Large intestine (tissue), 12 donors: ENCODE measurements at places on chromosomes 1 and 21. TPM values are rescaled to one million over a fixed set of nuclear protein-coding genes. Genes with fewer than 3 reads are reported as not detected.

DNA sequence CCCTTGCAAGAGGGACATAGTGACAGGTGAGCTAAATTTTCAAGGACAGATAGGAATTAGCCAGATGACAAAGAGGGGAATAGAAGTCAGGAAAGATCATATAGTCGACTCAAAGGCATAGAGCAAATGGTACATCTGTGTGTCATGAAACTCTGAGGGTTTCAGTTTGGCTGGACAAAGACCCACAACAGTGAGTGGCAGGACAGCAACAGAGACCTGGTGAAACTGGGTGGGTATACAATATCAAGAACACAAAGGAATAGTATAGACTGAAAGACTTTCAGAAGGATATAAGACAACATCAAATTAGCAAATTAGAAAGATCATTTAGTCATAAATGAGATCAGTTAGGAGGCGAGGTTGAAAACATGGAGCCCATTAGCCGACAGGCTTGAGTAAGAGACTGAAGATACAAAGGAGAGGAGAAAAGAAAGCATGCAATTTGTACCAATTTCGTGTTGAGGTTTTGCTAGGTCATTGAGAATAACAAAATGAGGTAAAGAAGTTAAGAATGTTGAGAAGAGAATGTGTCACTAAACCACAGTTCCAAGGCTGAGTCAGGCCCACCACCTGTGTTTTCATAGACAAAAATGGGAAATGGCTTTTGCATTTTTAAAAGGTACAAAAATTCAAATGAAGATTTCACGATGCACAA lies 213.8 kb downstream of the HHIPL2 start:
- DNase-seq, result no peak
- H3K36me3 ChIP-seq, result no peaks in the 10 kb centered on the region
- no peaks in the 10 kb centered on the region for H3K27me3 ChIP-seq
- H3K27ac ChIP-seq, result no peak overlapping the region

- no peak for DNase-seq
- H3K27ac ChIP-seq, result no peak overlapping the region
- peaks cover 26% of the 10 kb centered on the region for H3K27me3 ChIP-seq
- H3K4me3 ChIP-seq, result no peak overlapping the region
These were observed 50.7 kb downstream of the SYT2 start for GRCh38 chr1:202659541-202659940.

The SAMD13 gene
- 4.0 TPM for polyA plus RNA-seq

GRCh38 chr21:46550116-46550941 lies 54.6 kb downstream of the S100B start:
- H3K4me1 ChIP-seq, result no peaks in the 10 kb centered on the region
- no peak overlapping the region for H3K27ac ChIP-seq
- H3K36me3 ChIP-seq, result peaks cover 77% of the 10 kb centered on the region
- no peak overlapping the region for H3K4me3 ChIP-seq

DNA sequence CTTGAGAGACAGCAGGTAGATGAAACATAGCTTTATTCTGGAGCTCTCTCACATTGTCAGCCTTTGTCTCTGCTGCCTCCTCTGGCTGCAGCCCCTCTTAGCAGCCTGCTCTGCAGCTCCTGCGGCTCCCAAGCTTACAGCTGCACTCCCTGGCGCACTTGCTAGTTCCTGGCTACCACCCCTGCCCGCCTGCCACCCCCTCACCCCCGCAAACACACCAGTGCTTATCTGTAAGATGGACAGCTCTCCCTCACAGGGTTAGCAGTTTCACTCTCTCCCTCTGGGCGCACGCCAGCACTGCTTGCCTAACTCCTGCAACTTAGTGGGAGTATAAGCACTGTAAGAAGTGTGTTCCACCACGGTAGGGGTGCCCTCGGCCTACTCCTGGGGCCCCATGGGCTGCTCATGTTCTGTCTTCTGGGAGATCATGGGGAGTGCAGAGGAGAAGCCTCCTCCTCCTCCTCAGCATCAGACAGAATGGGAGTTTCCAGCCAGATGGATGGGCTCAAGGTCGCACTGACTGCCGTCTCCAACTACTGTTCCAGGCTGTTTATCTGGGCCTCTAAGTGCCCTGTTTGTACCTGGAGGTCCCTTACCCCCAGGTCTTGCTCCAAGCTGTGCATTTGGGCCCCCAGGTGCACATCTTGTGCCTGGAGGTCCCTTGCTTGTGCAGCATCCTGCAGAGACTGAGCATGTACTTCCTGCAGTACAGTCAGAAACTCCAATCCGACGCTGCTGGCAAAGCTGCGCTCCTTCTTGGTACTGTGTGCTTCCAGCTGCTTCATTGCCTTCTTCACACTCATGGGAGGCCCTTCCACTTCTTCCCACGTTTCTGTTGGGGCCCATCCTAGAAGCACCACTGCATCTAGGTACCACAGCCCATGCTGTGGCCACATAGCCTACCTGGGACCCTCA lies 1388.1 kb downstream of the AMY1C start:
- no peak for DNase-seq
- no peak overlapping the region for H3K27ac ChIP-seq
- H3K4me1 ChIP-seq, result no peaks in the 10 kb centered on the region
- no peaks in the 10 kb centered on the region for H3K27me3 ChIP-seq
- no peak overlapping the region for H3K4me3 ChIP-seq
- no peaks in the 10 kb centered on the region for H3K36me3 ChIP-seq

The ERO1B gene
- polyA plus RNA-seq, result 10.8 TPM

The IL6R gene
- 4.1 TPM for polyA plus RNA-seq

DNA sequence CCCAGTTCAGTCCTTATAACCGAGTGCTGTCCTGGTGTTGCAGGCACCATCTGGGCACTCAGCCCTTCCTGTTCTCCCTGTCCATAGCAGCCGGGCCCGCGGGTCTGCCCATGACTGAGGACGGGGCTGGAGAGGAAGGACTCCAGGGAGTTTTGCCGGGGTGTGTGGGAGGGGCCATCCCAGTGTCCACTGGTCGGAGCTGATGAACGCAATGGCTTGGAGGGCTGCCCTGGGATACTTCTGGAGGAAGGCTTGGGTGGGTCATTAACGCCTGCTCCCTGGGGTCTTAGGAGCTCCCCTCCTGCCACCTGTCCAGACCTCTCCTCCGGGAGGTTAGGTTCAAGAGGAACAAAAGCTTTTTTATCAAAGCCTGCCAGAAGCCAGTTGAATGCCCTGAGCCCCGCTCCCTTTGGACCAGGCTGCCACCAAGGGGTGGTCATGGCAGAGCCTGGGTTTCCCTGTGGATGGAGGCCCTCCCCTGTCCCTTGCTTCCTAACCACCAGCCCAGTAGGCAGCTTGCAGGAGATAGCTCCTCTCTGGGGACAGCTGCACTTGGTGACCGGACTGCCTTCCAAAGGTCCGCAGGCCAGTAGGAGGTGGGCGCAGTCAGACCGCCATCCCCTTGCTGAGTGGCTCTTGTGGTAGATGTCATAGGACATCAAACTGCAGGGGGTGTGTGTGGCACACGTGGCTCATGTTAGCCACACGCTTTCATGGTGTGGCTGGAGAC lies 61.3 kb downstream of the TRIM11 start:
- no peak for DNase-seq
- H3K4me3 ChIP-seq, result no peak overlapping the region
- peaks cover 5% of the 10 kb centered on the region for H3K4me1 ChIP-seq
- no peaks in the 10 kb centered on the region for H3K27me3 ChIP-seq
- H3K36me3 ChIP-seq, result no peaks in the 10 kb centered on the region
- no peak overlapping the region for H3K27ac ChIP-seq
